ENCODE measurements at places on chromosomes 2 and 18.

GRCh38 chr2:56749152-56749752 is 565.5 kb downstream of the CCDC85A start:
- DNase-seq, result no peak

DNA sequence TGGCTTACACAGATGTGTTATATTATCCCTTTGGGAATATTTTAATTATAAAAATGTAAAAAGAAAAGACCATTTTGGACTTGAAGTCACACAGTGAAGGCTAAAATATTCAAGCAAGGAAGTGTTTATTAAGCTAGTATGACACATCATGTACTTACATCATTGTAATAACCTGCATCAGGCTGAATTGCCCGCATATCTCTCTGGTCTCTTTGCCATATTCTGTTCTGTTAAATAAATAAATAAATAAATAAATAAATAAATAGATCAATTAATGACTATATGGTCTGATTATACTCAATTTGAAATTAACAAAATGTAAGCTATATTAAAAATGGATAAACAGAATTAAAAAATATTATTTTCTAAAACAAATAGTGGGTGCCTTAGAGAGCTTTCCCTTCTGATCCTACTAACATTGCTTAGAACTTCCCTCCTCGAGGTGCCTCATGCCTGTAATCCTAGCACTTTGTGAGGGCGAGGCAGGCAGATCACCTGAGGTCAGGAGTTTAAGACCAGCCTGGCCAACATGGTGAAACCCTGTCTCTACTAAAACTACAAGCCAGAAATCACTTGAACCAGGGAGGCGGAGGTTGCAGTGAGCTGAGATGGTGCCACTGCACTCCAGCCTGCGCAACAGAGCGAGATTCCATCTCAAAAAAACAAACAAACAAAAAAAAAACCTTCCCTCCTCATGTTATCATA is 42.0 kb downstream of the WDR33 start:
- no peak for DNase-seq

DNA sequence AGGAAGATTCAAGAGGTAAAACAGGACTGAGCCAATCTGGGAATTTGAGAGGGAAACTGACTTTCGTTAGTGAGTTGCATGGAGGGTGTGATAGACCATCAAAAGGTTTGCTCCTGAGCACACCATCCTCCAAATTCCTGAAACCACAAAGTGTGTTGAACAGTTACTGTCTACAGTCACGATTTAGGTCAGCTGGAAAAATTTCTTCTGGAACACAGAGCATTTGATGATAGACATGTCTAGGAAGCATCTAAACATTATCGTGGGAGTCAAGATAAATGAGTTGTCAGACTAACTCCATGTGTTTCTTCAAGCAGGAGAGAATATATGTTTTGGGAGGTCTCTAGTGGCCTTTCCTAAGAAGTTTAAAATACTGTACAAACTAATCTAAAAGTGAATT is 449.4 kb upstream of the SLC14A2 start:
- DNase-seq, result no peak

GRCh38 chr2:197445746-197446145 is 7.6 kb upstream of the COQ10B start:
- no peak for DNase-seq

- no peak for DNase-seq
Observed at GRCh38 chr2:7115364-7115763, 198.2 kb downstream of the RNF144A start.

DNA sequence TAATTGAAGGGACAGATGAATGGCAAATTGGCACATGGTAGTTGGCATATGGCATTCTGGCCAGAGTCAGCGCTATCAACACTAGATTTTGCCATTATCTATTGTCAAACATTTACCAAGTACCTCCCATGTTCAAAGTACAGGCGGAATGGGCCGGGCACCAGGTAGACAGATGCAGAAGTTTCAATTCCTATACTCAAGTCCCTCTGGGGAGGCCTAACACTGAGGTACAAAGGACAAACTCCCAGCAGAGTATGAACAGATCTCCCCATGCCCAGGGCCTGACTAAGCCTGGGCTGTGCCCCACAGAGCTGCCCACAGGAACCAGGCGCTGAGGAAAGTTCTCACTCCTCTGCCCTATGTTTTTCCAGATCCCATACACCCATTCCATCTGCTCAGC is 257.5 kb upstream of the KLHL29 start:
- DNase-seq, result no peak

GRCh38 chr2:190792956-190793888 is 87.4 kb upstream of the GLS start:
- DNase-seq, result no peak

- no peak for DNase-seq
Observed at GRCh38 chr2:18413676-18414396, 146.6 kb downstream of the RDH14 start.

GRCh38 chr2:58057707-58058530 is 11.3 kb downstream of the VRK2 start:
- DNase-seq, result no peak

- no peak for DNase-seq
Observed at GRCh38 chr2:187081461-187081860, 232.5 kb upstream of the ZSWIM2 start.

GRCh38 chr2:216478151-216478550 is 20.5 kb upstream of the RPL37A start:
- no peak for DNase-seq

DNA sequence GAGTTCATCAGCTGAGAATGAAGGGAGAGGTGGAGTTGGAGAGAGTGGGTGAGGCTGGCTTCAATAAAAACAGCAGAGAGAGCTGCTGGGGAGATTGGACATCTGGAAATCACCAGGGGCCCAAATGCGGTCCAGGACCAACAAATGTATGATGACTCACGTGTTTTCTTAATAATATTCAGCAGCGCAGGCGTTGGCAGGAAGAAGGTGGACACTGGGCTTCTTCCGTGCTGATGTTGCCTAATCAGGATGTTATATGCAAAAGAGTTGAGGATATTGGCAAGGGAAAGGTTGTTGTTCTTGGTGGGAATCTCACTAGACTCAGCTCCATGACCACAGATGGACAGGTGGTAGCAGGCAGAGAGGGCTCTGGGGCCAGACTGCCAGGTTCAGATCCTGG is 12.8 kb upstream of the PLA2R1 start:
- DNase-seq, result no peak

DNA sequence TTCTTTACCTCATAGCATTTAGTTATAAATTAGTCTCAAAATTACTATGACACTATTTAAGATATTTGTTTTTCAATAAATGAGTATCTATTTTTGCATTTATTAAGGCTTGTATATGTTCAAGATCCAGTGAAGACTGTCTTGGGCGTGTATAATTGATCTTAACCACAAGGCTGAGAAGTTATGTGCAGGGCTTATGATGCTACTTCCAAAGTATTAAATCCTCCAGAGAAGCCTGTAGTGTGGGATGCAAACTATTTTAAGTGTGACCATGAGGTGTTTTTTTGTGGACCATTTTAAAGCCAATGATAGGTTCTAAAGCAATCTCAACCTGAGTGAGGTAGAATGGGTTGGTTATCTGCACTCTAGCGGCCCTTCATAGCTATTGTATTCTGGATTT is 219.9 kb downstream of the ZNF407 start:
- DNase-seq, result no peak

GRCh38 chr2:149075105-149075504 is 36.6 kb downstream of the LYPD6B start:
- DNase-seq, result no peak

DNA sequence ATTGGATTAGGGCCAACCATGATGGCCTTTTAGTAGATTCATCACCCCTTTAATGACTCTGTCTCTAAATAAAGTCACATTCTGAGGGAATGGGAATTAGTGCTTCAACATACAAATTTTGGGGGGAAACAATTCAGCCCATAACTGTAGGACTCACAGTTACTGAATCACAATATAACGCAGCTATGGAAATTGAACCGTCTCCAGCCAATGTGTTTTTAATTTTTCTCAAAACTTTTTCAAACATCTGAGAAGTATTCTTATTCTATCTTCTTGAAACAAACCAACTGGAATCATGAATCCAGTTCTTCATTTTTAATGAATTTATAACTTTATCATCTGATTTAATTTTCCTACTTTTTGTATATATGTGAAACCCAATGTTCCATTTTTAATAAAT is 373.1 kb upstream of the SYT4 start:
- no peak for DNase-seq

GRCh38 chr2:234189230-234189629 is 138.7 kb downstream of the SPP2 start:
- DNase-seq, result no peak

DNA sequence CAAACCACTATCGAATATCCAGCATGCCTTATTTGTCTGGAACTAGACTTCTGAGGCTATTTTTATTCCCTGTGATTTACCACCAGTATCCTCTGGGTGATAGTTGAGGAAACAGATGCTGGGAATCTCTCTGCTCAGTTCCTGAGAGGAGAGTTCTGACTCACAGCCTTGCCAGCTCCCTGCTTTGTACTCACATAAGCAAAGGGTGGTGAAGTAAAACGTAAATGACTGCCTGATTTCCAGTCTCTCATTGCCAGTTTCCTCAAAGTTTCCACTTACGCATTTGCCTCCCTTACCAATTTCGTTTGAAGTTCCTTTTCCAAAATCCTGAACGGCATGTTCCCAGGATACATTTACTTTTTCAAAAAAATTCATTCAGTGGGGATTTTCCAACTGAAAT is 69.2 kb upstream of the HNRNPA3 start:
- no peak for DNase-seq

- no peak for DNase-seq
Observed at GRCh38 chr2:18987592-18988073, 370.8 kb downstream of the OSR1 start.

GRCh38 chr2:49355611-49356010 is 201.3 kb upstream of the FSHR start:
- no peak for DNase-seq

DNA sequence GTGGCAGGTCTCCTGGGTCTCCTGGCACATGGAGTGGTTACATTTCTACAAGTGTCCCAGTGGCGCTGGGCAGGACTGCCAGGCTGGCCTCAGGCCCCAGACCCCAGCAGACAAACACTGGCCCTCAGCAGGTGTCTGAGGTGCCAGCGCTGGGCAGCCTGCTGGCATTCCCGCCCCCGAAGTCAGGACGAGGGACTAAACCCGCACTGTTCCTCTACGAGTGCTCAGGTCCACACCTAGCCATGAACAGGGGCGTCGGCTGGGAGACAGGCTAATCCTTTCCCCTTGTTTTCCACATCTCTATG is 12.8 kb downstream of the SNED1 start:
- no peak for DNase-seq

DNA sequence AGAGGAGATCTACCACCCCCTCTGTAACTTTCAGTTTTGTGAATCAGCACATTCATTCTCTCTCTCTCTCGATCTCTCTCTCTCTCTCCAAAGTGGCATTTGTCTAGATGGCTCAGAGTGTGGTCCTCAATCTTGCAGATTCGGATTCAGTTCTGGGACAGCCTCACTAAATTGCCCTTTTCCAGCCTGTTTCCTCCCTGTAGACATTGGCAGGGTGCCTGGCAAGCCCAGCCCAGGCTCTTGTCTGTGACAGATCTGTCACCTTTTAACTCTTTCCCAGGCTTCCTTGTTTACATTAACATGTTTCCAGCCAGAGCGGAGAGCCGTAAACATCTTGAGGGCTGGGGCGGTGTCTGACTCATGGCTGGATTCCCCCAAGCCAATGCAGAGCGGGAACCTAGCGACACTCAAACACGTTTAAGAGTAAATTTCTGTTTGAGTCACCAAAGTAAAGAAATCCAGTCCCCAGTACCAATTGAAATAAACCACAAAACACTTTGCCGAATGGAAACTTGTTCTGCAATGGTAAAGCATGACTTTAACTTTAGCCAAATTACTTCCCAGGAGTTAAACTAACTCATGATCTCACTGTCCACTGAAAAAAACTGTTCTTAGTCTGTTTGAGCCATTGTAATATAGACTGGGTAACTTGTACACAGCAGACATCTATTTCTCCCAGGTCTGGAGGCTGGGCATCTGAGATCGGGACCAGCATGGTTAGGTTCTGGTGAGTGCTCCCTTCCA is 6.6 kb upstream of the CYP27C1 start:
- DNase-seq, result peak; percentile 29

GRCh38 chr18:52489396-52490306 is 149.7 kb downstream of the DCC start:
- DNase-seq, result no peak

- no peak for DNase-seq
Observed at GRCh38 chr2:213834331-213834730, 550.1 kb downstream of the SPAG16 start.

DNA sequence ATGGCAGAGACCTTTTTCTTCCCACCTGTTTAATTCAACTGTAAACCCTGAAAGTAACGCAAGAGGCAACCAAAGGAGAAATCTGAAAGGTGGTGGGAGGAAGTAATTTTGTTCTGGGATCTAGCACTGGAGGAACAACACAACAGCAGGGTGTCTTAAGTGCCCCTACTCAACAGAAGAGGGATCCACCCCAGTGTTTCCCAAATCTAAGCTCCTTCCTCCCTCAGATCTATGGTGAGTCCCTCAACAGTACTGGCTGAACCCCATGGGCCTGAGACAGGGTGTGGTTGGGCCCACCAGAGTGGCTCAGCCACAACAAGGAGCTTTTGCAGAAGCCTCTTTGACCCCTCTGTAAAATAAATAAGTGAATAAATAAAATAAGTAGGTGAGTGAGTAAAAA is 790.3 kb downstream of the ERBB4 start:
- no peak for DNase-seq

DNA sequence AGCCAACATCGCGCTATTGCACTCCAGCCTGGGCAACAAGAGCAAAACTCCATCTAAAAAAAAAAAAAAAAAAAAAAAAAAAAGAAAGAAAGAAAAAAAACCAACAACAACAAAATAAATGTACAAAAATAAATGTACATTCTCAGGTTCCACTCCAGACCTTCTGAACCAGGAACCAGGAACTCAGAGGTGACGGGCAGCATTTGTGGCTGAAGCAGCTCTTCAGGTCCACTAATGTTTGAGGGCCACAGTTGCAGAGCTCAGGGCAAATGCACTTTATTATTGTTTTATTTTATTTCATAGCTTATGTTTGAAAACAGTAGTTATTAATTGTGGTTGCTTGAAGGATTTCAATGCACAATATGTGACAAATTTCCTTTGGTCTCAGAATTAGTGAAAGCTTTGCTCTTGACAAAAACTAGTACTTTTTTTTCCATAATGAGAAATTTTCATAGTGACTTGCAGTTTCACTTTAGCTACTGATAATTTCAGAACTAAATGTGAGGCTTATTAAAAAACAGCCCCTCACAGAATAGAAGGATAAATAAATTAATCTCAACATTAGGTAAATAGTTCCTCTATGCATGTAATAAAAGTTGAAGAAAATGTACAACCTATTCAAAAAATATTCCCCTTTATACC is 378.4 kb upstream of the SPHKAP start:
- DNase-seq, result no peak

DNA sequence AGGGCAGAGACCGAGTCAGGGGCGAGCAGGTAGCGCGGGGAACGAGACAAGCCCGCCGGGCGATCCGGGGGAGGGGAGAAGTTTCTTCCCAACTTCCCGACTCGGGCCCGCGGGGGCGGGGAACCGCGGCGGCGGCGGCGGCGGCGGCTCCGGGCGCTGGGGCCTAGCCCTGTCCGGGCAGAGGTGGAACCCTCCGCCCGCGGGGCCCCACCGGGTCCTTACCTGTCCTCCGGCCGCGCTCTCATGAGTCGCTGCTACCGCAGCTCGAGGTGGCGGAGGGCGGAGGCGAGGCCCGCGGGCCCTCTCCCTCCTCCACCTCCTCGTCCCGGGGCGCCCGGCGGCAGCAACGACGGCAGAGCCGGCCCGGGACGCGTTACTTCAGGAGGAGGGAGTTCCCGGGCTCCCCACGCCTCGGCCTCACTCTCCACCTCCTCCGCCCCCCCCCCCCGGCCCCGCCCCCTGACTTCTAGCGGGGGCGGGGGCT is at the start of gene YES1:
TSS of gene YES1 (minus strand) at position 351 of the 484 bp plus-strand sequence. CDS start 55,415 bp downstream, outside the sequence.
- peak; percentile 35 for DNase-seq

Data from stimulated activated CD4-positive, alpha-beta T cell treated with anti-CD3 and anti-CD28 coated beads, Interleukin-4, amount 100 ng/mL, for 1 hour (primary cell).